ENCODE measurements at places on chromosomes 1 and 21.

DNA sequence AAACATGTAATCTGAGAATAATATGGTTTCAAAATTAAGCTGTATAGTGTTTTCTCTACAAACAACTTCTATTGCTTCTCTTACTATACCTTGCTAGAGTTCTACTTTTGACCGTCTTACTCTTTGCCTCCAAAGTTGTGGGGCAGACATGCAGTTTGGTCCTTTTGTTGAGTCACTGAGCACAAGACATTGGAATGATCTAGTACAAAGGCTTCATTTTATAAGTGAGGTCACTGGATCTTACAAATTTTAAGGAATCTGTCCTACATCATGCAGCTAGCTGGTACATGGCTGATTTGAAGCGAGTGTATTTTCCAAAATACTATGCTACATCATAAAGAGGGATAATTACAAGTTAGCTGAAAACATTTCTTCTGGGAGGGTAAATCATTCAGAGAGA lies 28.8 kb downstream of the OR10J1 start:
- DNase-seq: no peak

DNA sequence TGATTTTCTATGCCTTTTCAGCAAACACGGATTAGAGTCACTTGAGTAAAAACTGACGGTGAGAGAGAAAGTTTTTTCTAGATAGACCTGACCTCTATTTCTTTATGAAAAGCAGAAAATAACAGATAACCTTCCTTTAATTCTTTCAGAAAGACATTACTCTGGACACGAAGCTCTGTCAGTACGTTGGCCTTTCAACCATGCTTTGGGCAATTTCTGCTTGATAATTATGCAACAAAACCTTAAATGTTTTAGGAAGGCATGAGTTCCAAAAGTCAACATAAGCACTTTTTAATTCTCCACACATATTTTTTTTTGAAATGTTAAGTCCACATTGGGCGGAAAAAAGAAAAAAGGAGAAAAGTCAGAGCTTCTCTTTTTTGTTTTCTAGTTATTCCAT lies 137.8 kb downstream of the AKT3 start:
- DNase-seq: no peak

DNA sequence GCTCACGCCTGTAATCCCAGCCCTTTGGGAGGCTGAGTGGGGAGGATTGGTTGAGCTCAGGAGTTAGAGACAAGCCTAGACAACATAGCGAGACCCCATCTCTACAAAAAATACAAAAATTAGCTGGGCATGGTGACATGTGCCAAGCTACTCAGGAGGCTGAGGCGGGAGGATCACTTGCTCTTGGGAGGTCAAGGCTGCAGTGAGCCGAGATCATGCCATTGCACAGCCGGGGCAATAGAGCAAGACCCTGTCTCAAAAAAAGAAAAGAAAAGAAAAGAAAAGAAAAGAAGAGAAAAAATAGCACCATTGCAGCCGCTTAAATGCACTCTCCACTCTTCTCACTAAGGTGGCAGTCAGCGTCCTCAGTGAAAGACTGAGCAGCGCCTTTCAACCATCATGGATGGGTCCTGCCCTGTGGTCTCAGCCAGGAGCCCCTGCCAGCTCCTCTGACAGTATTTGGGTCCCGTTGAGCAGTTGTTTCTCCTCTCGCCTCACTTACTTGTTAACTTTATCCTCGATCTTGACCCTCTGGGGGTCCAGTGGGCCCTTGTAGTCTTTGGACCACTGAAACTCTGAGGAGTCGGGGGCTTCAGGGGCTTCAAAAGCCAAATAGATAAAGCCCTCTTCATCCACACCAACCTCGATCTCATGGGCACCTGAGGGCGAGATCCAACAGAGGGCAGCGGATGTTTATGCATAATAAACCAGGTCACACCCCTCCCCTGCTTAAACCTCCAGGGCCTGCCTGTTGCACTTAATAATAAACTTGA lies 36.9 kb downstream of the MYOM3 start:
- no peak for DNase-seq

- no peak for DNase-seq
These were observed 36.5 kb downstream of the PIK3CD start for GRCh38 chr1:9687874-9688582.

- DNase-seq: peak; percentile 5
These were observed 79.0 kb downstream of the RAVER2 start for GRCh38 chr1:64823691-64824476.

- no peak for DNase-seq
These were observed 754 bp downstream of the BGLAP start for GRCh38 chr1:156242738-156243137.

GRCh38 chr21:9759972-9760371 lies 761.4 kb upstream of the TPTE start:
- no peak for DNase-seq

DNA sequence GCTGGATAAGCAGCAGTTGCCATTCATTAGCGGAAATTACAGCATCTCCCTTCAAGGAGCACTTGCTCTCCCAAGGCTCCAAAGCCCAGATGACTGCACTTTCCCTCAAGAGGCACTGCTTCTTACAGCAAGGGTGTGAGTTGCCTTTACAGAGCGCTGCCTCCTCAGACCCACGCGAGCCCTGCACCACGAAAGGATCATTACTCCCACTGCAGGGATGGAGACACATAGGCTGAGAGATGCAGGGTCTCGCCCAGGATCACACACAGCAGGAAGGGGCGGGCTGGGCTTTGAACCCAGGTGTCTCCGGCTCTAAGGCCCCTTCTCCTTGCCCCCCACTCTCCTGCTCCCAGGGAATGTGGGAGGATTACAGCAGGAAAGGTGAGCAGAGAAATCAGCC lies 405.5 kb downstream of the MATN1 start:
- DNase-seq: no peak

GRCh38 chr1:38526046-38526445 lies 333.5 kb downstream of the RRAGC start:
- DNase-seq: no peak

DNA sequence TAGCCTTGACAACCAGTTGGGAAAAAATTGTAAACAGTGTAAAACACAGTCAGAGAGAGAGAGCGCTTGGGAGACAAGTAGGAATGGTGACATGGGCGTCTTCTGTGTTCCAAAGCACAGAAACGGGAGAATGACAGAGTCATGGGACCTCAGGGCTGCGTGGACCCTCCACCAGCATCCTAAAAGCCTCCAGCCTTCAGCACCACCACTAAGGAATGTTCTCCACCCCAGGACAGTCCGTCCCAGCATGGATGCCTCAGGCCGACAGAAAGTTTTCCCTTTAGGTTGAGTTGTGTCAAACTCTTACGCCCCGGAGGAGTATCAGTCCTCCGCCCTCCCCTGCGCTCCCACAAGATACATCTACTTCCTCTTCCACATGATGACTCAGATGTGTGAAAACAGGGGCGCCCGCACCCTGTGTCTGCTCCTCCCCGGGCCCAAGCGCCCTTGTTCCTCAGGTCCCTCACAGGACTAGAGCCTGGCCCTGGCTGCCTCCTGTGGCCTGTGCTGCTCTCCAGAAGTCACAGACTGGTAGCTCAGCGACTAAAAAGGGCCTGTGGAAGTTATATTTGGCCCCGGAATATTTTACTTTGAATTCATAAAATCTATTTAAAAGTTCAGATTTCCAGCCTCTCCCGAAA lies 63.9 kb upstream of the EFHD2 start:
- no peak for DNase-seq

DNA sequence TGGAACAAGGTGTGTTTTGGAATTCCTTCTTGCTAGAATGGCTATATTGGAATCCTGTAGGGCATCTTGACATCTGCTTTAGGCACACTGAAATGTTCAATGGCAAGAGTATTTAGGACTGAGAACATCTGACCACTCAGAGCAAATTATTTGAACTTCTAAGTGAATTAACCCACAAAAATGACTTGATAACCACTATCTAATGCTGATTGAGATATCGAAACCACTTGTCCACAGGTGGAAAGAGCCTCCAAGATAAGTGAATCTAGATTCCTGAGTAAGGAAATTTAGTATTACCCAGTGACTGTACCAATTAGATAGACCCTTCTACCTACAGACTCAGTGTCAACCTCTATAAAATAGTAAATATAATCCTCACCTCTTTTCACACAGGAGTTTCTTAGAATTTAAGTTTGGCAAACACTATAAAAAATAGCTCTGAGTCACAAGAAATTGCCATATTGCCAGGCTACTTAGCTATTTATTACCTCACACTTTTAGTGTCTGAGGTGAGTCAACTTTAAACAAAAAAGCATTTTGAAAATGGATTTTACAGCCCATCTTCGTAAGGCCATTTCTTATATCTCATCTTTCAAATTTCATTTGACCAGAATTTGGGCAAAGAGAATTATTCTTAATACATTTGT lies 421.8 kb downstream of the PTBP2 start:
- no peak for DNase-seq

DNA sequence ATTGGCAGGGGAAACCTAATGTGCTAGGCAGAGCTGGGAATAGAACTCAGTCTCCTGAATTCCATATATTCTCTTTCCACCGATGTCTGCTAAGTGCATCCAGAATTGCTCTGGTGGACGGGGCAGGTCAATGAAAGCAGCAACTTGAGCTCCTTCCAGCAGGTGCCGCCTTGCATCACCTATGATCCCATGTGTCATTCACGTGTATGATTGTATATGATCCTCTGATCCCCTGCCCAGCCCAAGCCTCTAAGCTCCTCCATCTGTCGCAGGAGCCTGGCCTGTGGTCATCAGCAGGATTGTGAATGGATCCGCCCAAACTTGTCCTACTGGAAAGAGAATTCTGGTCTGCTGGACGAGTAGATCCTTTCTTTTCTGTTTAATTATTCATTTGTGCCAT lies 13.1 kb downstream of the ACTA1 start:
- DNase-seq: no peak

DNA sequence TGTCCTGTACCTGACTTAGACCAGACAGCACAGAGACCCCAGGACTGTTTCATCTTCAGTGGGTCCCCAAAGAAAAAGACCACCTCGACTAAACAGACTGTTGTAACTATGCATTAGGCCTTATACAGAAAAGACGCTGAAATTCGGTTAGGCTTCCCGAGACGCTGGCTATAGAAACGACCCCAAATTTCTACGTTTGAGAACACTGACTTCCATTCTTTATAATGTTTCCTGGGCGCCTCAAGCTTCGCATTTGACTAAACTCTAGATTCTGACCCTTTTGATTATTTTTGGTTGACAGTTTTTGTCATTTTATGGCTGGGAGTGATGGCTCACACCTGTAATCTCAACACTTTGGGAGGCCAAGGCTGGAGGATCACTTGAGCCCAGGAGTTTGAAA lies 986 bp upstream of the TRAPPC10 start:
- no peak for DNase-seq

GRCh38 chr1:3618881-3619671 lies 5.7 kb upstream of the TPRG1L start:
- DNase-seq: no peak

DNA sequence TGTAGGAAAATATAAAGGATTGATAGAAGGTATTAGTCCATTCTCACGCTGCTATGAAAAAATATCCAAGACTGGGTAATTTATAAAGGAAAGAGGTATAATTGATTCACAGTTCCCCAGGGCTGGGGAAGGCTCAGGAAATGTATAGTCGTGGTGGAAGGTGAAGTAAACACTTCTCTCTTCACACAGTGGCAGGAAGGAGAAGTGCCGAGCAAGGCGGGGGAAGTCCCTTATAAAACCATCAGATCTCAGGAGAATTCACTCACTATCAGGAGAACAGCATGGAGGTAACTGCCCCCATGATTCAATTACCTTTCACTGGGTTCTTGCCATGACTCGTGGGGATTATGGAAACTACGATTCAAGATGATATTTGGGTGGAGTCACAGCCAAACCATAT lies 1806.0 kb downstream of the MRPL39 start:
- DNase-seq: no peak

- no peak for DNase-seq
These were observed 255.9 kb downstream of the CACNA1E start for GRCh38 chr1:181739214-181739613.

DNA sequence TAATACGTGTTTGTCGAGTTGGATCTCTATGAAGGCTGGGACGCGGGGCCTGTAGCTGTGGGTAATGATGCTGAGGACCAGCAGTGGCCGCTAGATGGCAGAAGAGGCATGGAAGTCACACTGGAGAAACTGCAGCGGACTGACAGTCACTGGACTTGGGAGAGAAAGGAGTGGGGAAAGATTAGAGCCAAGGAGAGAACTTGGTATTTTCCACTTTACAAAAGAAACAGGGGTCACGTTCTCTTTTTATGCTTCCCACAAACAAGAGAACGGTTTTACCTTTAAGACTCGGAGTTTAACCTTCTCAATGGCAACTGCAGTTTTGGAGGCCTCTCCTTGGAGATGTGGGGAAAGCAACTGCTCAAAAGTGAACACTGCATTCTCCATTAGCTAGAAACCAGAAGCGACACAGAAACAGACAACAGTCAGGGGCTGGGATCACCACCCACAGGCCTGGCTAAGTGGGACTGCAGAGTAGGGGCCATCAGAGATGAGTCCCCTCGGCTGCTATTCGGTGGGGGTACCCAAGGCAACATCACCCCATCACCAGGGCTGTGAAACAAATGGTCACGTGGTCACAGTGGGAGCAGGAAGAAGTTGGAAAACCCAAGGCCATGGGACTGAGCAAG lies 51.1 kb upstream of the EDEM3 start:
- DNase-seq: peak; percentile 91

Measured in NCI-H187 (cell line).